ENCODE measurements at places on chromosomes 2 and 18. TPM values are rescaled to one million over a fixed set of nuclear protein-coding genes. Genes with fewer than 3 reads are reported as not detected.

Gene C2orf92
- 2.1 TPM for total RNA-seq

Gene WDR75
- total RNA-seq, result 38.7 TPM

- no peak for DNase-seq
- H3K27ac ChIP-seq, result no peak overlapping the region
- H3K36me3 ChIP-seq, result no peaks in the 10 kb centered on the region
- no peaks in the 10 kb centered on the region for H3K4me1 ChIP-seq
Measured at GRCh38 chr2:164879901-164880535, 38.4 kb upstream of the COBLL1 start.

GRCh38 chr2:37672104-37672869 is 845 bp upstream of the CDC42EP3 start:
- DNase-seq, result peak; percentile 87
- H3K4me3 ChIP-seq, result peak overlapping the region; percentile 95
- peaks cover 24% of the 10 kb centered on the region for H3K4me1 ChIP-seq
- H3K36me3 ChIP-seq, result no peaks in the 10 kb centered on the region
- H3K27me3 ChIP-seq, result no peaks in the 10 kb centered on the region
